NCI-H2029 (cell line): ENCODE measurements at places on chromosomes 5 and 9.

- DNase-seq = no peak
Measured at GRCh38 chr5:173198049-173198448, 37.0 kb downstream of the NKX2-5 start.

DNA sequence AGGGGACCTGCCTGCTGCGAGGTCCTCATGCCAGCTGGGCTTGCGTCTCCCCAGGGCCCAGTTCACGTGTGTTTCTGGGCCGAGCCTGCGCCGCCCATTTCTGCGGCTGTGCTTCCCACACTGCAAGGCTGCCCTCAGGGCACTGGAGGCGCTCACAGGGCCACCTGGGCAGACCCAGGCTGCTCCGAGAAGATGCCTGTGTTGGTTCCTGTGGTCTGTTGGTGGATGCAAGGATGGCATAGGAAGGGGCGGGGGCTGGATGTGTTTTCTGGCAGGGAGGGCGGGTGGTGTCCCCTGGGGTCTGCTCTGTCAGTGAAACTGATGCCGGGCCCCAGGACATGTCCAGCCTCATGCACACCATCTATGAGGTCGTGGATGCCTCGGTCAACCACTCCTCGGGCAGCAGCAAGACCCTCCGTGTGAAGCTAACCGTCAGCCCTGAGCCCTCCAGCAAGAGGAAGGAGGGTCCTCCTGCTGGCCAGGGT is 25.9 kb downstream of the NKD2 start:
- DNase-seq = no peak

GRCh38 chr5:60066502-60066901 is 173.0 kb upstream of the PDE4D start:
- no peak for DNase-seq

- DNase-seq = no peak
Measured at GRCh38 chr5:5363045-5363444, 59.4 kb upstream of the ICE1 start.

- DNase-seq = no peak
Measured at GRCh38 chr9:137319739-137320551, 17.9 kb upstream of the NRARP start.

- no peak for DNase-seq
Measured at GRCh38 chr5:81838307-81838906, 87.5 kb upstream of the SSBP2 start.

DNA sequence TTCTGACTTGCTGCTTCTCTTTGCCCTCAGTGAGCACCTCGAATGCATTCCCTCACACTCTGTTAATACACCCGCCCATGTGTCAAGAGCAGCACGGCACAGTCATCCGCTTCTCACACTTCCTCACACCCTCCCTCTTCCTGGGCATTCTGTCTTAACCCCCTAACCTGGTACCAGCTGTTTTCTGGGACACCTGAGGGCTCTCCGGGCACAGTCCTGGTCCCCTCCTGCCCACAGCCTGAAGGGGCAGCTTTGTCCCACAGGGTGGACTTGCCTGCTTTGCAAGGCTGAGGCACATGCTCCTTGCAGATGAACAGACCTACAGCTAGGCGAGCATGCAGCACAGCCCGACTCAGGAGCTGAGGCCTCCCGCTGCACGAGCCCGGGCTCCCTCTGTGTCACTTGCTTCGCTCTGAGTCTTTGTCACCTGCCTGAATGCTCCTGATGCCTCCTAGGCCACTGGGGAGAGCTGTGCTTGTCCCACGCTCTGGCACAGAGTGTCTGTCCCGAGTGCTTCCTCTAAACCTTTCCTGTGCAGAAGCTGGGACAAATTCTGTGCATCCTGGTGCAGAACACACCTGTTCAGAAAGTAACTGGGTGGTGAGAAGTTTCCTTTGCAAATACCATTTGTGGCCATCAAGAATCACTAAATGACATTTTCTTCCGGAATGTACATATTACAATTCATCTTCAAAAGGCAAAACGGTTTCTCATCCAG is 47.8 kb downstream of the AHRR start:
- no peak for DNase-seq

GRCh38 chr5:50766967-50767366 is 100.5 kb downstream of the PARP8 start:
- no peak for DNase-seq

DNA sequence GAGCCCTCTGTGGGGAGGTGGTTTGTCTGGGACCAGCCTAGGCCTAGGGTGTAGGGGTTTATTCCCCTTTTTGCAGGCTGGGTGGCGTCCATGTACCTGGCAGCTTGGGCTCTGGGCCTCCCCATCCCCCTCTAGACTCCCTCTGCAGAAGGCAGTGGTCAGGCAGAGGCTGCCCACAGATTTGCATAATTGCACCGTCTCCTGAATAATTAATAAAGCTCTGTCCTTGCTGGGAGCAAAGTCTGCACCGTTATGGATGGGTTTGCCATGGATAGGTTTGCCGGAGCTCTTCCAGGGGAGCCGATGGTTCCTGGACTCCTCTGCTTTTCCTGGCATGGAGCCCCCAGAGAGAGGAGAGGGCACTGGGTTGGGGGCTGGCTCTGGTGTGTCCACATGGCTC is 60.4 kb downstream of the DAB2IP start:
- no peak for DNase-seq

GRCh38 chr9:79111653-79112052 is 460.1 kb upstream of the TLE4 start:
- no peak for DNase-seq

- DNase-seq = no peak
Measured at GRCh38 chr9:103757062-103757461, 337.0 kb upstream of the SMC2 start.
